Kidney (tissue), 22 donors: ENCODE measurements at places on chromosomes 13 and 19. TPM values are rescaled to one million over a fixed set of nuclear protein-coding genes. Genes with fewer than 3 reads are reported as not detected.

- peak; percentile 37 for DNase-seq
Measured at GRCh38 chr19:14767466-14767971, 10.8 kb downstream of the ADGRE2 start.

DNA sequence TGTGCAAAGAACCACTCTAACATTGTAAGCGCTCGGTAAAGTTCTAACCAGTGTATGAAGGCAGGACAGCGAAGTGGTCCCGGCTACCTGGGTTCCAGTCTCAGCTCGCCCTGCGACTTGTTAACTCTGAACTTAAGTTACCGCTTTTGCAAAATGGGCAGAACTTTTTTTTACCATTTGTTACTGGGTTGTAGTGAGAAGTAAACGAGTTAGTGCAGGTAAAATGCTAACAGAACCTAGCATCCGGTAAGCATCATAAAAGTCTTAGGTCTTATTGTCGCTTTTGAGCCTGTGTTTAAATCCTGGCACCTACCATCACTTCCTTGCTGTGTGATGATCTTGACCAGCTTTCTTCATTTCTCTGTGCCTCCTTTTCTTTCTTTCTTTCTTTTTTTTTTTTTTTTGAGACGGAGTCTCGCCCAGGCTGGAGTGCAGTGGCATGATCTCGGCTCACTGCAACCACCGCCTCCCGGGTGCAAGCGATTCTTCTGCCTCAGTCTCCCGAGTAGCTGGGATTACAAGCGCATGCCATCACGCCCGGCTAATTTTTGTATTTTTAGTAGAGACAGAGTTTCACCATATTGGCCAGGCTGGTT lies 734 bp upstream of the TRMT1 start:
- DNase-seq, result no peak

DNA sequence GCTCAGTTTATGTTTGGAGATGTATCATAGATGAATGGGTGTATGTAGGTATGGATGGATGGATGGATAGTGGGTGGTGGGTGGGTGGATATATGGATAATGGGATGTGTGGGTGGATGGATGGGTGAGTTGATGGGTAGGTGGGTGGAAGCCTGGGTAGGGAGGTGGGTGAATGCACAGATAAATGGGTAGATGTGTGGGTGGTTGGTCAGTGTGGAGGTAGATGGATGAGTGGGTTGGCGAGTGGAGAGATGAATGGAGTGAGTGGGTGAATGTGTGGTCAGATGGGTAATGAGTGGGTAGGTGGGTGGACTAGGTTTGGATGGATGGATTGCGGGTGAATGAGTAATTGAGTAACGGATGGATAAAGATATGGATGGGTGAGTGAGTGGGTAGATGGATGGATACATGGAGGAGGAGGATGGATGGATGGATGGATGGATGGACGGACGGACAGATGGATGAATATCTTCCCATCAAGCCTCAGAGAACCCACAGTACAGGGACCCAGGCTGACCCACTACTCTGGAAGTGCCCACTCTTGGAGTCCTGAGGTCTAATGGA lies 13.4 kb downstream of the MEIS3 start:
- no peak for DNase-seq

DNA sequence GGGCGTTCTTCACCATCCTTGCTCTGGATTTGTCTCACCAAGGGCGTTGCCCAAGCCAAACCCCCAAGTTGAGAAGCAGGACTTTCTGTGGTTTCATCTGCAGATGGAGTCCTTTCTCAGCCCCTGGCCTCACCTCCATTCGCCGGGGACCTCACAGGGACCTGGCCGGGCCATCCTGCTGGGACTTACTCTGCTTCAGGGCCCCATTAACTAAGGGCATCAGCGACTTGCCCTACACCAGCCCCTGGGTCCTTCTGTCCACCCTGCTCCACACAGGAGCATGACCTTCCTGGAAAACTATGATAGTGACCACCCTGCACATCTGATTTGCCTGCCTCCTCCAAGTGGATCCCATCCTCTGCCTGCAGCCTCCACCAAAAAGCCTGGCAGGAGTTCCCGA lies 47.2 kb upstream of the SPACA7 start:
- no peak for DNase-seq

- DNase-seq, result no peak
Measured at GRCh38 chr19:55447421-55448174, 4.5 kb upstream of the SHISA7 start.

- DNase-seq, result no peak
Measured at GRCh38 chr19:18053576-18054219, 33.0 kb downstream of the IL12RB1 start.

GRCh38 chr13:19158526-19159174 lies 23.0 kb downstream of the TUBA3C start:
- no peak for DNase-seq

DNA sequence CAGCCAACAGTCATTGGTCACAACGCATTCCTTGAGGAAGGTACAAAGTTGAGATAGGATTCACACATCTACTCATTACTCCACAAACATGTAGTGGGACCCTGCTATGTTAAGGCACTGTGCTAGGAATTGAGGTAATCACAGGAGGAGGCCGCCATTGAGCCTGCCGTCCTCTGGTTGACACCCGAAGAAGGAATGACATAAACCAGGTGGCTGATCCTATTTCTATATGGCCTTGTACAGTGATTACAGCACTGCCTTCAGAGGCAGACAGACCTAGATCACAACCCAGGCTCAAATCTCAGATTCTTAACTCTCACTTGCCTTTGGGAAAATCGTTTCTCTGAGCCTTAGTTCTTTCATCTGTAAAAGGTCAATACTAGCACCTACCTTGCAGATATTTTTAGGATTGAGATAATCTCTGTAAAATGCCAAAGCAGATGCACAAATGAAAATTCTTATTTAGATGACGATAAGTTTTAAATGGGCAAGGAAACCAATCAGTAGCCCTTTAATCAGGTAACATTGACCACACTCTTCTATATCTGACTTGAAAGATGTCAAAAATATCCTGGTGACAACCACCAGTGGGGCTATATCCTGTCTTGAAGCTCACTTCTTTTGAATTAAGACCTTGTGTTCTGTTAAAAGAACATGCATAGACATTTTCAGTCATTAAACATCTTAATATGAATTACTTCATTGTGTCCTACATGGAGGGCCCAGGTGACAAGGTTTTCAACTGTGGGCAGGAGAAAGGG lies 251.6 kb downstream of the KCTD12 start:
- DNase-seq, result no peak

DNA sequence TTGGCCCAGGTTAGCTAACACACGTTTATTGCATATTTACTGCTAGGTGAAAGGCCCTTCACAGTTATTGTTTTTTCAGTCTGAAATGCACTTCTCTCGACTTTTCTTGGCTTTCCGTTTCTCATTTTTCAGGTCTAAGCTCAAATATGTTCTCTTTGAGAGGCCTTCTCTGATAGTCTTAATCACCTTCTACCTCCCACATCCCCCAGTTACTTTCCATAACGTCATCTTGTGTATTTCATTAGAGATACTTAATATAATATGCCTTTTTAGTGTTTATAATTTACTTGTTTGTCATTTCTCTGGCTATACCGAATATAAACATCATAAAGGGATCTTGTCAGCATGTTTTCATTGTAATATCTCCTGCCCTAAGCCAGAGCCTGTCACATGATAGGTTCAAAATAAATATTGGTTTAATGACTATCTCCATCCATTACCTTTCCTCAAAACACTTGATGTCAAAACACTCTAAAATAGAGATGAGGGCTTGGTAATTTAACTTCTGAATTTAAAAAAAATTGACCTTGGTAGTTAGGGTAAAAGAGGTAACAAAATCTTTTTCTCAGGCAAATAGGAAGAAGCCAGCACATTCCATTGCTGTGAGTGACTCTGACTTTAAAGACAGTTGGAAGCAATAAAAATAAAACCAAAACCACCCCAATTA lies 168.6 kb upstream of the RFC3 start:
- DNase-seq, result no peak

DNA sequence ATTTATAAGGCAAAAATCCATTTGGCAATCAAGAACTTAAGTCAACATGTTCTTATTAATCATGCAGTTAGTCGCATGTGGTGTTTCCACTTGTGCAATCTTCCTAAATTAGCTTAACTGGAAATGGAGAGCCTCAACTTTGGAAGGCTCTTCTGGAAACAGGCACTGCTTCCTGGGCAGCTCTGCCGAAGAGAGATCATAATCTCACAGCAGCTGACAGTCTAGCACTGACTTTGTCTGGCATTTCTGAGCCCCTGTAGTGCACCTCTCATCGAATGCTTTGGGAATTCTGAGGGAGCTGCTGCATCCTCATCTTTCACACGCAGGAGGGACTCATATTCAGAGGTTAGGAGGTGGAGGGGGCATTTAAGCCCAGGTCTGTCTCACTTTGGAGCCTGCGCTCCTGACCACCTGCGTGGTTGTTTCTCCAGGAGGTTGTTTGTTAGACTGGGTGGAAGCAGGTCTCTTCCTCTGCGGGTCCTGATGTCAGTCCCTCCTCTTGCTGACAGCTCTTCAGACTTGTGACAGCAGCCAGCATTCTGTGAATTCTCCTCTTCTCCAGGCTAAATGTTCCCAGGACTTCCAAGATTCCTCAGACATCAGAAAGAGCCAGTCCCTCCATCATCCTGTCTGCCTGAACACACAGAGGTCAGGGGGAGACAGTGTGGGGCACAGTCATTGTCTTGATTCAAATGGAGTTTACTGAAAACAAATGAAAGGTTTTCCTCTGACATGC lies 100.4 kb upstream of the GJB6 start:
- no peak for DNase-seq

GRCh38 chr13:113273851-113274590 lies 23.0 kb upstream of the LAMP1 start:
- DNase-seq, result no peak

GRCh38 chr13:30334663-30335386 lies 27.5 kb upstream of the KATNAL1 start:
- DNase-seq, result no peak

DNA sequence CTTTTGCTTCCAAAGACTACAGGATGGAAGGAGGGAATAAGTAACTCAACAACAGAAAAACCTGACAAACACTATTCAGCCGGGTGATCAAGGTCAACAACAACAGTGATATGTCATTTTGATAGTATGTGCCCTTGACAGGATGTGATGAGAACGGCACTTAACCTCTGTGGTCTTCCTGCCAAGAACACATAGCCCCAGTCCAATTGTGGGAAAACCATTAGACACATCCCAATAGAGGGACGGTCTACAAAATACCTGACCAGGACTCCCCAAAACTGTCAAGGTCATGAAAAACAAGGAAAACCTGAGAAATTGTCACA lies 43.1 kb upstream of the AMER2 start:
- no peak for DNase-seq

DNA sequence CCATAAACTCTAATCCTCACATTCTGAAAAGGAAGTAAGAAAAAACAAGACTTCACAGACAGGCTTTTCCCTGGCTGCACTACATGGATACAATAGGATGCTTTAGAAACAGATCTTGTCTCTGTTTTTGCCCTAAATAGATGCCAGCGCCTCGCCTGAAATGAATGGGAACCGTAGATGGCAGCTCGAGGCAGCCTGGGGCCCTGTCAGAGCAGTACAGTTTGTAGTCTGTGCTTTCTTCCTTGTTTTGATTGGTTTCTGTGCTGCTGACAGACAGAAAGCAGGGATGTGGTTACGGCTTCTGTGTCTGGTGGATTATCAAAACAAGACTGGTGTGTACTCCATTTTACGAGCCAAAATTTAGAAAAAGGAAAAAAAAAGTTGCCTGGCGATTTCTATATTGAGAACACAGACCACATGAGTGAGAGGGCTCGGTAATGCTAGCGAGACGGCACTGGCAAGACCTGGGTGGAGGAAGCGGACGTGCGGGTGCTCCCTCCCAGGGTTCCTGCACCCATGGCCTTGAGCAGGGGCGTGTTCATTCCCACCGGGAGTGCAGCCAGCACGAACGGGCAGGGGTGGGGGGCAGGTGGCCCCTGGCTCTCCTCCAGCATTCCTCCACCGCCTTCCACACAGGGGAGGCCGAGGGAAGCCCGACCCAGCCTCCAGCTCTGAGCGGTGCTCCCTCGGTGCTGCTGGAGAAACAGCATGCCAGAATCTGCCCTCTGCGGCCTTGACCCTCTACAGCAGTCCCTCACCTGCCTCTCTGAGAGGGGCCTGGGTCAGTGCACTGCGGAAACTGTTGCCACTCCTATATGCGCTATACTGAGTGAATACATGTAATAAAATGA lies 37.6 kb upstream of the C1QTNF9 start:
- peak; percentile 26 for DNase-seq

- DNase-seq, result no peak
Measured at GRCh38 chr19:55679343-55680257, 4.6 kb downstream of the EPN1 start.

DNA sequence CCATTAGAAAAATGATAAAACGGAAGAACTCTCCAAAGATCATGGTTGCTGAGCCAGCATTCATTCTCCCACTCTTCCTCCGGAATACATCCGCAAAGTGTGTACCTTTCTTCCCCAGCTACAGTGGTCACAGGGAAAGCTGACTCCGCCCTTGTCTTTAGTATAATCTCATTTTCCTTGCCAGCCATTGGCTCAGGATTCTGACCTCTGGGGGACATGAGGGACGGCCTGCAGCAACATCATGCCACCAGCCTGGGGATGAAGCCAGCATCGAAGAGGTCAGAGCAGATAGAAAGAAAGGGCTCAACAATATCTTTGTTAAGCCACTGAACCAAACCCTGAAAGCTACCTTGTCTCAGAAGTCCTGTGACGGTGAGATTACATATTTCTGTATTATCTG lies 46.3 kb upstream of the TPP2 start:
- no peak for DNase-seq

DNA sequence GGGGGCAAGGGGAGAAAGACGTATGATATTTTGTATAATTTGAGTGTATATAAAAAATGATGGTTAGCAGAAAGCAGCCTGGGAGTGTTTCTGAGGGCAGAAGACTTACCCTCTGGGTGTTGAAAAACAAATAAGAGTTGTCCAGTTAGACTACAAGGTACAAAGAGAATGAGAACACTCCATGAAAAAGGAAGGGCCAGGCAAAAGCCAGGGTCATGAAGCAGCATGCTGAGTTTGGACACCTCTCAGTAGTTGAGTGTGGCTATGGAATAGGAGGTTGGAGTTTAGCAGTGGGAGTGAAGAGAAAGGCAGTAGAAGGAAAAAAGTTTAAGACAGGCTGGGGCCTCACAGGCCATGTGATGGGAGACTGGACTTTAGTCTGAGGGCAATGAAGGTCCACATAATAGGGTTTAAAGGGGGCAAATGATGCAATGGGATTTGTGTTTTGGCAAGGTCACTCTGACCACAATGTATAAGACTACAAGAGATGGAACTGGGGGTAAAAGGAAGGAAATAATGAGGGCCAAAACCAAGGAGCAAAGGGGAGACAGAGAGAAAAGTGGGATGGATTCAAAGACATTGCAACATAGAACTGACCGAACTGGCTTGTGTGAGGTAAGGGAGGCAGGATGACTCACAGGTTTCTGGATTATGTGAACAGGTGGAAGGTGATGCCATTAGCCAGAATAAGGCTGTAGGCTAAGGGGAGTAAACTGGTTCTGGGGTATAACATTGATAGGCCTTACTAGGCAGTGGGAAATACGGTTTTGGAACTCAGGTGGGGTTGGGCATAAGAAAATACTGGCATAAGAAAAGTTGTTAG lies 76.6 kb downstream of the SERP2 start:
- DNase-seq, result no peak

NXNL1 gene
- total RNA-seq, result not detected

TNFSF11 gene
- total RNA-seq, result 0.22 TPM

ZNF415 gene
- 12.0 TPM for total RNA-seq

MRPL57 gene
- total RNA-seq, result 18.3 TPM

BORA gene
- 3.4 TPM for total RNA-seq

SULT2A1 gene
- not detected for total RNA-seq

KL gene
- 12.5 TPM for total RNA-seq

DOHH gene
- 12.2 TPM for total RNA-seq
